ENCODE measurements at places on chromosomes 1 and 21.
A peak's percentile ranks its signal among the peaks of the same experiment; 100 is the strongest.

DNA sequence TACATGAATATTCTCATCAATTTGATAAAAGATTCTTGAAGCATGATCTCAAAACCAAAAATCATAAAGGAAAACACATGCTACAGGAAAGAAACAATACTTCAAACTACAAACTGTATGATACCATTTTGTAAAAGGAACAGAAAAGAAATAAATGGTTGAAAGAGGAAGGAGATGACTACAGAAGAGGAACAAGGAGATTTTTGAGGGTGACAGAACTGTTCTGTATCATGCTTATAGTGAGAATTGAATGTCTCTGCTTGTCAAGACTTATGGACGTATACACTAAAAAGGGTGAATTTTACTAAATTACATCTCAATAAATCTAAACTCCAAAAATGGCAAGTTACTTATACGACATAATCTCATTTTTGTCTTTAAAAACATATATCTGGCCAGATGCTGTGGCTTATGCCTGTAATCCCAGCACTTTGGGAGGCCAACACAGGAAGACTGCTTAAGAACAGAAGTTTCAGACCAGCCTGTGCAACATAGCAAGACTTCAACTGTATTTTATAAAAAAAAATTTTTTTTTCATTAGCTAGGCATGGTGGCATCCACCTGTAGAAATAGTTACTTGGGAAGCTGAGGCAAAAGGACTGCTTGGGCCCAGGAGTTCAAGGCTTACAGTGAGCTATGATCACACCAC, 125.4 kb downstream of the EIF4G3 start:
- DNase-seq, result no peak

DNA sequence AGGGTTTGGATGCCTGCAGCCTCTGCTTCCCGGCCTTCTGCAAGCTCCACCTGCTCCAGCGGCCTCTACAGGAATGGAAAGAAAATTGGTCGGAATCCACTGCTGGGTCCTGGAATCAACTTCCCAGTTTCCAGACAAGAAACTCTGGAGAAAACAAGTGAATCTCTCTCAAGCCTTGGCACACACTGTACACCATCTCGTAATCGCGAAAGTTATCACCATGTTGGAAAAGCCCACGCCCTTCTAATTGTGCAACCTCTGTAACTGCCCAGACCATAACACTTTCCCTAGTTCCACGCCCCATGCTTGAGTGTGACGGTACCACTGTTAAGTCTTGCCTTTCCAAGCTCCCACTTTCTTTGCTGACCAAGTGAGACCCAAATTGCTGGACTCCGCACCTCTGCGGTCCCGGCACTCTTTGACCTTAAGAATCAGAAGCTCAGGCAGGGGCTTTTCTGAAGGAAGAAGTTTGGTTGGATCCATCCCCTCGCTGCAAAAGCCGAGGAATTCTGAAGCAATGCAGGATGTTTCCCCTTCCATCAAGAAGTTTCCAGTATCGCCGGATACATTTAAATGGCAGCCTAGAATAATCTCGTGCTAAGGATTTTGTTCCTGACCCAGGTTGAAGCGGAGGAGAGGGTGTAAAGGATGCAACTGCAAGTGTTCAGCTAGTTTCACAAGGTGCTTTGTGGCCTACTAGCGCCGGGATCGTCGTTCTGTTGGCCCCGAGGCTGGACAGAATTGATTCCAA, 6.2 kb downstream of the NR5A2 start:
- no peak for DNase-seq

- DNase-seq, result no peak
These were observed 20.1 kb downstream of the UBE2U start for GRCh38 chr1:64223329-64224151.

DNA sequence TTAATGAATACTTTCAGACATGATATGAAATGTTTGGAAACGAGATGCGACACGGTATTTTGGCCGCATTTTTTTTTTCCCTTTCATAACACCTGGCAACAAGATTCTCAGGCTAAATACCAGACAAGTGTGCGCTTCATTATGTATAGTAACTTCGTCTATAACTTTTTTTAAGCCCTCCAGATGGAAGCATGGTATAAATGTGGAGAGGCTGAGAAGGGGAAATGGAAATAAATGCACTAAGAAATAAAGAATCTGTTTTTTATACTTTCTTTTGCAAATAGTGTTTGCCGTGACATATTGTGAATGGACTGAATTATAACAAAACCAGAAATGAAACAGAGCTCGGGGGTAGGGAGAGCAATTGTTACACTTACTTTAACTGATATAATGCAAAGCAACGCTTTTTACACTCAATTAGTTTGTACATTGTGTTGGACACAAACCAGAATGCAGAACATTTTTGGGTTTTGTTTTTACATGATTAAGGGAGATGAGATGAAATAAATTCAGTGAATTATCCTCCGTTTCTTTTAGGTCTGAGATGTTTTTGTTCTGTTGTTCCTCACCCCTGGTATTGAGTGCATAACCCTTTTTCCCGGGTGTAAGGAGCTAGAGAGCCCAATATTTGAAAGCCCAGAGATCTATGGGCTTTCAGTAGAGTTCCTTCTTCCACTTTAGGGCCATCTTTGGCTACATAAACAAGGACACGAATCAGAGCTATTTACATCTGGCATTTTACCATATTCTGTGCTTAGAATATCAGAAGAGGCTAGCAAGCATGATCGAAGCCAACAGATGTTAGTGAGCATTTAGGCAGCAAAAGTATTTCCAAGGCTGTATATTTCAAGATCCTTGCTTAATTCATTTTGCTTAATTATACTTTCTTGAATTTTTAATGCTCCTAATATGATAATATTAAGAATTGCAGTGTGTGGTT, 478.0 kb downstream of the CAMTA1 start:
- DNase-seq, result no peak

GRCh38 chr1:174074757-174075156, 52.6 kb upstream of the RC3H1 start:
- DNase-seq, result no peak

GRCh38 chr1:1309251-1310108, 1.1 kb downstream of the PUSL1 start:
- no peak for DNase-seq

DNA sequence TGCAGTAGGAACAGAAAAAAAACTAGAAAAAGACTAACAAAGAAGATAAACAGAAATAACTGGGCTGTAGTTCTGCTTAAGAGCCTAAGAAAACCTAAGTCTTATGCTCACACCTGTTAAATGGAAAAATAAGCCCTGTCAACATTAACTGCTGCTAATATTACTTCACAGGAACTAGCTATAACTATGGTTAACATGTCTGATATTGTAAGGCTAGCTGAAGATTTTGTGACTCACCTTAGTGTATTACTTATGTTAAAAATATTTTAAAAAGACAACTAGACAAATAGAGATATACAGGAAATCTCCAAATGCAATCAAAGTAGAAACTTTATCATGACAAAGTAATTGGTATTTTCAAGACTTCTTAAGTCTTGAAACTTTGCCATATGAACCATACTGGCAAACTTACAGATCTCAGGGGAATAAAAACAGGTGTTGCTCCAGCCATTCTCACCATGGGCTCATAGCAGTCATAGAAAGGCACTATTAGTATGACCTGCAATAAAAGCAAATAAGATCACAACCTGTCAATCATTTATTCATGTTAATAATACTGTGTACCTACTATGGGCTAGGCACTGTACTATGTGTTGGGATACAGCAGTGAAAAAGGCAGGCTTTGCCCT, 30.7 kb downstream of the KYAT3 start:
- no peak for DNase-seq

DNA sequence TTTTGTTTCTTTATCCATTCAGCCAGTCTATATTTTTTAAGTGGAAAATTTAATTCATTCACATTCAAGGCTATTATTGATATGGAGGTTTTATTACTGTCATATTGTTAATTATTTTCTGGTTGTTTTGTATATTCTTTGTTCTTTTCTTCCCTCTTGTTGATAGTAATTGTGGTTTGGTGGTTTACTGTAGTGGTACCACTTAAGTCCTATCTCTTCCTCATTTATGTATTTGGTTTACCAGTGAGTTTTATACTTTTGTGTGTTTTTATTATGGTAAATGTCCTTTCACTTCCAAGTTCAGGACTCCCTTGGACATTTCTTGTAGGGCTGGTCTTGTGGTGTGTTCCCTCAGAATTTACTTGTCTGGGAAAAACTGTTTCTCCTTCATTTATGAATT, 28.1 kb upstream of the PM20D1 start:
- DNase-seq, result no peak

- no peak for DNase-seq
These were observed 10.2 kb downstream of the JAK1 start for GRCh38 chr1:64956010-64956640.

DNA sequence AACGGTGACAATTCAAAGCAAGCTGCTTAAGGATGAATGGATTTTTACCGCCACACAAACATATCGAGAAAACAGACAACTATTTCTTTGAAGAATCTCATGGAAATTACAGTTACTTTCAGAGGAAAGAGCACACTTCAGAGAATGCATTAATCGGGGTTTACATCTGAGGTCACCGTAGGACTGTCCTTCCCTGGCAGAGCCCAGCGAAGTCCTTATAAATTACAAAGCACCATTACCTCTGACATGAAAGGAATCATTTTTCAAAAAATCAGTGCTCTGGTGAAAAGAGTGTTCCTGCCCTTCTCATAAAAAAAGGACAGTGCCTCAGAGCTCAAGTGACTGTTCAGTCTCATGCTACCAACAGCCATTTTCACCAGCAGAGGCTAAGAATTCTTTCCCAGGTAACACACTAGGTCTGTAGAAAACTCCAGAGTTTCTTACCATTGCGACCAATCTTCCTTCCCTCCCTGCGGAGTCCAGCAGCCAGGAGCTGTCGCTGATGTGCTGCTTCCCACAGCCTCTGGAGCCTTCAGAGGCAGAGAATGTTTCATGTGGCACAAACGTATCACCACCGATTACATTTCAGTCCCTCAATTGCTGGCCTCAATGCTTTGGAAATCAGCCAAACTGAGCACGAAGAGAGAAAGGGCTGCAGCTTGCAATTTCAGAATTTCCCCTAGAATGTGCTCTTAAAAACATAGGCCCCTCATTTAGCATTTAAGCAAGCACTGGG, 75.4 kb downstream of the PLD5 start:
- no peak for DNase-seq

GRCh38 chr1:44420535-44420934, 15.5 kb downstream of the RNF220 start:
- no peak for DNase-seq

GRCh38 chr1:14165371-14165801, 433.1 kb upstream of the KAZN start:
- DNase-seq, result no peak

- DNase-seq, result peak; percentile 99
These were observed 14.0 kb upstream of the SYNC start for GRCh38 chr1:32716312-32717148.

- no peak for DNase-seq
These were observed 6.3 kb upstream of the KCNE1 start for GRCh38 chr21:34518301-34518700.

DNA sequence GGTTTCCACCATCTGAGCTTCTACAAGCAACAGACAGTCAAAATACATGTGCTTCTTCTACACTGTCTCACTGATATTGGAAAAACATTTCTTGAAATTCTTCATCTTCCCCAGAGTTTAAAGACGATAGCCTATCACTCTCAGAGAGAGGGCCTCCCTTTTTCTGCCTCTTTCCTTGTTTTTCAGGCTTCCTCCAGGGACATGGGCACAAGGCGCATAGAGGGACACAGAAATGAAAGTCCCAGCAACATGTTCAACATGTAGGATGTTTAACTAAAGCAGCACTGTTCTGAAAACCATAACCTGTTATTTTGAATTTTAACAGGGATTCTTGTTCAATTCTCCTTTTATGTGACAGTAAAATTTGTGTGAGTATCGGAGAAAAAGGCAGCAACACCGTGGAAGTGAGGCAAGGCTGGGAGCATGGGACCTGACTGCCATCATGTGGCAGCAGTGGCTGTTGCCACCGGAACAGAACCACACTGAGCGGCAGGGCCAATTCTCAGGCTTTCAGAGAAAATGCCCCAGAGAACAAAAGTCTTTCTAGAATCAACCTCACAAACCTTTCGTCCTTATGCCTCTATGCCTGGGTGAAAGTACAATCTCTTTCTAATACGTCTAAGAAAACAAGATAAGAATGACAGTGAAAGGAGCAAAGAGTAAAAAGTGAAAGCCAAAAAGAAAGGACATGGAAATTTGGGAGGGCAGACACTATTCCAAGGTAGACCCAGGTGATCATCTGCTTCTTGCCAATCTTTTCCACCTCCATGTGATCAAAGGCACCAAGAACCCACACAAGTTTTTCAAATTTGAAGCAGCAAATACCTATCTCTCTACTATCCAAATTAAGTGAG, 54.5 kb downstream of the PCNX2 start:
- peak; percentile 38 for DNase-seq

DNA sequence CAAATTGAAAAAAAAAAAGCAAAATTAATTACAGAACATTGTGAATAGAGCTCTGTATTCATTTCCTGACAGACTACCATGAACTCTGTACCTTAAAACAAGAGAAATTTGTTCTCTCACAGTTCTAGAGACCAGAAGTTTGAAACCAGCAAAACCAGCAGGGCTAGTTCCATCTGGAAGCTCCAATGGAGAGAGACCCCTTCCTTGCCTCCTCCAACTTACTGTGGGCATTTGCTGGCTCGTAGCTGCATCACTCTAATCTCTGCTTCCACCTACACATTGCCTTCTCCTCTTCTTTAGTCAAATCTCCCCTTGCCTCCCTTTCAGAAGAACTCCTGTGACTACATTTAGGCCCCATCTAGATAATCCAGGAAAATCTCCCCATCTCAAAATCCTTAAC, 56.5 kb downstream of the SYDE2 start:
- no peak for DNase-seq

- no peak for DNase-seq
These were observed 173.7 kb upstream of the CAMK1G start for GRCh38 chr1:209409780-209410179.

GRCh38 chr1:52423055-52423454, 18.7 kb downstream of the PRPF38A start:
- DNase-seq, result no peak

GRCh38 chr1:113027449-113027848, 45.5 kb upstream of the LRIG2 start:
- peak; percentile 73 for DNase-seq

GRCh38 chr1:198798923-198799386, 160.1 kb downstream of the PTPRC start:
- no peak for DNase-seq

DNA sequence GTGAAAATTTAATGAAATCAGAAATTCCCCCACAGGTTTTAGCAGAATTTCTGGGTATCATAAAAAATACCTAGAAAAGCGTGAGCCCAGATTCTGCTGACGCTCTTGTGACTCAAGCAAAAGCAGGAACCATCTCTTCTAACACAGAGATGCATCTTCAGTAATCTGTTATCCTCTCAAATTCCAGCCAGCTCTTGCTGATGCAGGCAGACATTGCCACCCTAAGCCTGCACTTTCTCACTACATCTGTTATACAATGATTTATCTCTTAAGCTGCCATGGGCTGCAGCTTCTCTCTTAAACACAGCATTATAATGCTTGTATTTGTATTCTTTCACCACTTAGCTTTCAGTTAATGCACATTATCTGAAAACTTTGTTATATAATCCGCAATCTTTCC, 113.0 kb upstream of the RGS1 start:
- no peak for DNase-seq
